CD4-positive, CD25-positive, alpha-beta regulatory T cell (primary cell): ENCODE measurements at places on chromosomes 5 and 9. TPM values are rescaled to one million over a fixed set of nuclear protein-coding genes. Genes with fewer than 3 reads are reported as not detected.

PKN3 gene
- not detected for polyA plus RNA-seq

CPEB4 gene
- polyA plus RNA-seq: 4.7 TPM

RANBP3L gene
- not detected for polyA plus RNA-seq

PKD2L2 gene
- polyA plus RNA-seq: 0.56 TPM

GARIN3 gene
- not detected for polyA plus RNA-seq
